CD4-positive, alpha-beta T cell treated with Interleukin-17A for 1 hour (primary cell): ENCODE measurements at places on chromosomes 12 and 14.

GRCh38 chr12:55901881-55902490 is 25.7 kb downstream of the PYM1 start:
- DNase-seq = no peak

GRCh38 chr12:121579190-121579791 is 1.5 kb downstream of the KDM2B start:
- DNase-seq = peak; percentile 50

- no peak for DNase-seq
Measured at GRCh38 chr14:85301506-85301905, 228.4 kb upstream of the FLRT2 start.

- DNase-seq = no peak
Measured at GRCh38 chr12:110037315-110037714, 11.0 kb downstream of the C12orf76 start.

DNA sequence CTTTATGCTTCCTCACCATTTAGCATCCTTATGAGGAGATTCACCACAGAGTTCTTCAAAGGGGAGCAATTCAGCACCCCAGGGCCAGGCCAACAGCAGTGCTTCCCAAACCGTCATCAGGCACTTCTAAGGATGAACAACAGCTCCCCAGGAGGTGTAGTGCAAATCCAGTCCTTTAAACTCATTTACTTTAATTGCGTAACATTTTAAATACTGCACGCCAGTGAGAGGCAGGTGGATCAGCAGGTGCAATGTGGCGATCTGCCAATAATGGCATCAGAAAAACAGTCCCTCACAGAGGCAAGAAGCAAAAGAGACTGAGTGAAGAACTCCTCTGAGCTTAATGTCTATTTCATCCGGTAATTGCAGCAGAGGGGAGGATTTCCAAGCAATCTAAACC is 770.9 kb upstream of the FOXG1 start:
- no peak for DNase-seq

DNA sequence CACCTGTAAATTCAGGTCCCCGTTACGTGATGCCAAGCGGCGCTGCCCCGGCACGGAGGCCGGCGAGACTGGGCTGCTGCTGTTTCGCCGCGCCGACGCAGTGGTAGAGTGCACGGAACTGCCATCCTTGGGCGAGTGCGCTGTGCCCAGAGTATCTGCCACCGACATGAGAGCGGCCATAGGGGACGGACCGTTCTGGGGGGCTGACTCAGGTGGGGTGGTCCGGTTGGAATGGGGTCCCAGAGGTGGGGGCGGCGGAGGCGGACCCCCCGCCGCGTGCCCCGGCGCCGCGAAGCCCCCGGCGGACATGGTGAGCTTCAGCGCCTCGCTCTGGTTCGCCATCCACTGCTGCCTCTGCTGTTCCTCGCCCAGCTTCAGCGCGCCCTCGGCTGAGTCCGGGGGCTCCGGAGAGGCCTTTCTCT is 2.8 kb downstream of the IRF2BPL start:
- DNase-seq = no peak

- no peak for DNase-seq
Measured at GRCh38 chr12:4193821-4194220, 79.7 kb upstream of the CCND2 start.

DNA sequence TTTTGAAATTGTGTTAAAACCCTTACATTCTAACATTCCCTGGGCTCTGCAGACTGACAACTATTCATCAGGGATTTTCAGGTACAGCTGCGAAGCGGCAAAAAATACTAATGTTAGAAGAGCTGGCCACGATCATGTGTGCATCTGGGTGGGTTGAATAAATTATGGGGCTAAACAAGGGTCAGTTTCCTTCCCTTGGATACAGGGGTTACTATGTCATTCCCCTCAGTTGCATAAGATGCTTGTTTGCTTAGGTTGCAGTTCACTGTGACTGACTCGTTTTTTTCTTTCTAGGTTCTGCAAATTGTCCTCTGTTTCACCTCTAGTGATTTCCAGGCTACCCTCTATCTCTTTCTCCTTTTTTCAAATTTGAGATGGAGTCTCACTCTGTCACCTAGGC is 58.1 kb upstream of the GRIP1 start:
- DNase-seq = no peak

- DNase-seq = no peak
Measured at GRCh38 chr14:57961786-57962060, 95.8 kb upstream of the SLC35F4 start.

- DNase-seq = no peak
Measured at GRCh38 chr12:105221583-105222283, 14.2 kb downstream of the APPL2 start.

DNA sequence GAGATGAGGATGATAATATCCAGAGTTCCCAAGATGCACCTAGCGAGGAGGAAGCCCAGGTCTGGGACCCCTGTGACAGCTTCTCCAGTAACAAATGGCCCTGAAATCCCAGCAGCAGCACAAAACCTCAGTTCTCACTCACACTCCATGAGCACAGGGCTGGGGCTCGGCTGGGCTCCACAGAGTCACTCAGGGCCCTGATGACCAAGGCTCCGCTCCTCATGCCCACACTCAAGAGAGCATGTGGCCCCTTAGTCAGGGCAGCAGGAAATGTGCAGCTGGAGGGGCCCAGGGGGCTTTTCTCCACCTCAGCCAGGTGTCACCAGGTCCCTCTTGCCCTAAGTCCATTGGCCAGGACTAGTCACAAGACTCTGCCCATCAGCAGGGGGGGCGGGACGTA is 242.7 kb upstream of the SFSWAP start:
- DNase-seq = no peak

DNA sequence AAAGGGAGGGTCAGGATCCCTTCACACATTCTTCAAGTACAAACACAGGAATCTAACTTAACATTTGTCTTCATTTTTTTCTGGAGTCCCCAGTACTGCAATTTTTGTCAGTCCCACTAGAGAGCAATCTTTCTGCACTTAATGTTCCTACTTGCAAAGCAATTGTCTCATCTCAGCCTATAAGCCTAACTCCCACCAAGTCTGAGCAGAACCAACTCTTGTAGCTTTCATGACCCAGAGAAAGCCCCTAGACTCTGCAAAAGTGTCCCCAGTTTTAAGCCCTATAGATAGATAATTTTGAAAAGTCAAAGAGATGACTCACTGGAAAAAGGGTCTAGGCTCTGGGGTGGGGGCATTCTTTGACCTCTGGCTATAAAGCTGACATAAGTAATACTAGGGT is 1.8 kb upstream of the ZBTB39 start:
- DNase-seq = peak; percentile 74
